NCI-H1092 treated with DMSO at 0.1 percent for 48 hours (cell line): ENCODE measurements at places on chromosomes 13 and 19.

DNA sequence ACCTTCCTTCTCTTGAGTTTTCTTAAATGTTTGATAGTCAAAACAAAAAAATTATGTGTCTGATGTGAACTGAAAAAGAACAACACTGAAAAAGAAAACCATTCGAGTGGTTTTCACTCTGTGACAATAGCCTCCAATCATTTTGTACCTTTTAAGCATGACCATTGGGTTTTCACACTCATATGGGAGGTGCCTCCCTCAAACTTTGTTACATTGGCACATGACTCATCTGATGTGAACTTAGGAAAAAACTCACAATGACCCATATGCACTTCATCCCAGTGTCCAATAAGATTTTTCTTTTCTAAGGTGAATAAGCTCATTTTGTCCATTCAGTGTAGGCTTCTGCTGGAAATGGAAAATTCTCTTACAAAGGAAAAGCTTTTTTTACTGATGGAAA is 66.6 kb upstream of the XPO4 start:
- DNase-seq = no peak

DNA sequence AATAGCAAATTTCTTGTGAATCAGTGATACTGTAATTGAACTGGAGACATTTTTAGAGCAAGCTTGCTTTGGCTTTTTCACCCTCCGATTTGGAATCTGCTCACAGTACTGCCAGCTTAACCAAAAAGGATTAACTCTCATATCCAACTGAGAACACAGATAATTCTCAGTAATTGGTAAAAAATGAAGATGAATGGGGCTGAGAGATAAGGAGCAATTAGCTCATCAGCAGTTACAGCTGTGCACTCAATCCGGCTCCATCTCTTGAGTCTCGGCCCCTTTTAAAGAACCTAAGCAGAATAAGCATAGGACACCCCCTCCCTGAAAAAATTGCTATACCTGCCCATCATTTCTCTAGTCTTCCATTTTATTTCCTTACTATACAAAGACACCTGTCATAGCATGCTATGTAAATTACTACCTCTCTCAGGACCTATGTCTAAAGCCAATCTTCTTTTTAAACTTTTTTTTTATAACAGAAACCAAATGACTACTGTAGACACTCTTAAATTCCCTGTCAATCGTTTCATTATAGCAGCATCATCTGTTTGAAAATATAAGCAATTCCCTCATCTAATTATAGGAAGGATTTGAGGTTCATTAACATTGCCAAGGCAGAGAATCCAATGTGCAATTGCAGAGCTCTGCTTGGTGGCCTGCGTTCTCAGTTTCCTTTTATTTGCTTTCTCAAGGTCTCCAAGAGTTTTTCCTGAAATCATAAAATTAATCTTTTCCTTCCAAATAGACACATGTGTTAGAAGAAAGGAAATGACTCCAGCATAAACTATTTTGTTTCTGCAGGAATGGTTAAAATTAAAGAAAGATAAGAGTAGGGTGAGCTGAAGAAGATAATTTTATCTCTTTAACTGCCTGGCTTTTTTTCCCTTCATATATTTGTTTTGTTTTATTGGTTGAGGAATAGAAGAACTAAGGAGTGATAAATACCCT is 242.1 kb downstream of the DACH1 start:
- DNase-seq = peak; percentile 41

DNA sequence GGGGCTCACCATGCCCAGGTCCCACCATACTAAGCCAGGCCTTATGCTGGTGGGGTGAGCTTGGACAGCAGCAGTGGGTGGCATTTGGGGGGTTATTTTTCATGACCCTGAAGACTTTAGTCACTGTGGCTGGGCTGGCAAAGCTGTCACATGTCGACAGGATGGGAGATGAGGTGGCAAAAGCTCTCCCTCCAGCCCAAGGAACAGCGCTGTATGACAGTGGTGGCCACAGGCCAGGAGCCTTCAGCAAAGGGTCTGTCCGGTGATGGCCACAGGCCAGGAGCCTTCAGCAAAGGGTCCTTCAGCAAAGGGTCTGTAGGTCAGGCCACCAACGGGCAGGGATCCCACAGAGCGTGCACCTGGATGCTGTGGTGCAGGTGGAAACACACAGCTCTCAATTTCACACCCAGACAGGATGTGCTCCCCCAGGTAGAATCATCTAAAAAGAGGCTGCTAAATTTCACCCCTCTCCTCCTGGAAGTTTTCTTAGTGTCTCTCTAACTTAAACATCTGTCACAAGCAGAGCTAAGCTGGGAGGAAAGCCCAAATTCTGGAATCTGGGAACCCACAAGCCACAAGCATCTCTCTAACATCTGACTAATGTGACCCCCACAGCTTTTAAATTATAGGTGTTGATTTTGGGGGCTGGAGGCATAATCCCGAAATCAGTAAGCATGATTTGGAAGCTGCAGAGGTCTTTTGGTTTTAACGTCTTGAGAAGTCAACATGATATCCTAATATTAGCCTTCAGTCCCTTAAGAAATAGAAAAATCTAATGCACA is 23.0 kb downstream of the COL4A1 start:
- DNase-seq = no peak

GRCh38 chr19:18745012-18745735 is 45.9 kb downstream of the COMP start:
- no peak for DNase-seq

GRCh38 chr13:28055357-28055756 is 45.0 kb downstream of the FLT3 start:
- no peak for DNase-seq

DNA sequence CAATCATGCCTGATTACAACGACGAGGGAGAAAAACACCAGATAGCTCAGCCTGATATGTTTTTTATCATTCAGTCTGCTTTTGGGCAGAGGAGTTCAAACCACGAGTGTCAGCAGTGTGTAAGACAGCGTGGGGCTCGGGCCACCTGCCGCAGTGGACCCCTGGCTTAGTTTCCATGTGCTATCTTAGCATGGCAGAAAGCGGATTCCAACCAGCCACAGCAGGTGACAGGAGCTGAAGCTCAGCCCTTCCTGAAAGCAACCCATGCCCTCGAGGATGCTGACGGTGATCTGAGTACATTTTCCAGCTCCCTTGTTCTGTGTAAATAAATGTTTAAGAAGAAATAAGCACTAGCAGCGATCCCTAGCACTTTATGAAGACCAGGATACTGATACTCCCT is 32.2 kb upstream of the MBNL2 start:
- peak; percentile 24 for DNase-seq

GRCh38 chr13:97573011-97573410 is 139.0 kb downstream of the RAP2A start:
- DNase-seq = no peak

DNA sequence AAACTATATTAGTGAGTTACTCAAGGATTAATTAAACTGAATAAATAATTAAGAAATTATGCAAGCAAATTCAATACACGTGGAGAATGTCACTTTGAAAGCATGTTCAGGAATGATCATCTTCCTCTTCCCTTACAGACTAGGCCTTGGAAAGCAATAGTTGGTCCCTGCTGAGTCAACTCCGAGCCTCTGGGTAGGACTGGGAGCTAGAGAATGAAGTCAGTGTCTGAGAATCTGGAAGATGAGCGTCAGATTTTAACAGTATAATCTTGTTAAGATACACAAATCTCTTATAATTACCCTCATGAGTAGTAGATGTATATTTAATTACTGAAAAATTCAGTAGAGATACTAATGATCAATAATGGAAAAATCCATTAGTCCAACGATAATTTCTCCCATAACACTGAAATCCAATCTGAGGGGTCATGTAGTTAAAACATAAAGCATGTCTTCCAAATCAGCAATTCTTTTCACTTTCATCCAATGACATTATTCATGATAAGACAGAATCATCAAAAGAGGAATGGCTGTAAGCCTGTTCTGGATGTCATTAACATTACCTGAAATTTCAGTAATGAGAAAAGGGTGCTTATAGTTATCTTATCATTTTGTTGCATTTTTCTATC is 423.0 kb downstream of the DCT start:
- no peak for DNase-seq

GRCh38 chr13:80033286-80033685 is 307.6 kb downstream of the SPRY2 start:
- no peak for DNase-seq

DNA sequence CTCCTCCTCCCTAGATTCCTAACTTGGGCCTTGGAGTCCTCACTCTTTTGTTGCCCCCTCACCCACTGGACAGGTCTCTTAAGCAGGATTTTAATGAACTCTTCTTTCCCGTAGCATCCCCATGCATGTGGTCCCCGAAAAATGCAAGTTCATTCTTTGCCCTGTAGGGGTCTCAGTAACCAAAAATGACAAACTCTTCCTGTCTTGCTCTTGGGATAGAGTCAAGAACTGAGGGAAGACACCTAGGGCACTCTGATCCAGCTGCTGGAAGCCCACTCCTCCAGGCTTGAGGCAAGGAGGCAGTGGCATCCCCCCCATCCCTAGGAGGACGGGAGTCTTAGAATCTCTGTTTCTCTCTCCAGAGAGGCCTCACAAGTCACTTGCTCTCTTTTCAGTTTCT is 987.0 kb downstream of the DIAPH3 start:
- no peak for DNase-seq

DNA sequence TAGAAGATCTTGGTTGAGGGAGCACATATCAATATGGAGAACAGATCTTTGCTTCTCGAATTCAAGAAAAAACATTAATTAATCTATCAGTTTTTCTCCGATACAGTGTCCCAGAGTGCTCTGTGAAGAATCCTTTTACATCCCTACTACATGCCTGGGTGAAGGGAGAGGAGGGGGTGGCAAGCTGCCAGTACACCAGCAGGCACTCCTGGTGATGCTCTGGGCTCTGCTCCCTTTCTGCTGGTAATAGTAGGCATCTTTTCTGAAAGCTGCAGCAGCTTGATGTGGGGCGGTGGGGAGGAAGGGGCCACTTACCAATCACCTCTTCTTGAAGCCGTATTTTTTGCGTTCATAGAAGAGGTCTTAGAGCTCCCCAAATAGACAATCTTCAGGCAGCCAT is 30.7 kb downstream of the PBX4 start:
- DNase-seq = no peak

- peak; percentile 86 for DNase-seq
These were observed 140.4 kb downstream of the TEX29 start for GRCh38 chr13:111460548-111461444.

DNA sequence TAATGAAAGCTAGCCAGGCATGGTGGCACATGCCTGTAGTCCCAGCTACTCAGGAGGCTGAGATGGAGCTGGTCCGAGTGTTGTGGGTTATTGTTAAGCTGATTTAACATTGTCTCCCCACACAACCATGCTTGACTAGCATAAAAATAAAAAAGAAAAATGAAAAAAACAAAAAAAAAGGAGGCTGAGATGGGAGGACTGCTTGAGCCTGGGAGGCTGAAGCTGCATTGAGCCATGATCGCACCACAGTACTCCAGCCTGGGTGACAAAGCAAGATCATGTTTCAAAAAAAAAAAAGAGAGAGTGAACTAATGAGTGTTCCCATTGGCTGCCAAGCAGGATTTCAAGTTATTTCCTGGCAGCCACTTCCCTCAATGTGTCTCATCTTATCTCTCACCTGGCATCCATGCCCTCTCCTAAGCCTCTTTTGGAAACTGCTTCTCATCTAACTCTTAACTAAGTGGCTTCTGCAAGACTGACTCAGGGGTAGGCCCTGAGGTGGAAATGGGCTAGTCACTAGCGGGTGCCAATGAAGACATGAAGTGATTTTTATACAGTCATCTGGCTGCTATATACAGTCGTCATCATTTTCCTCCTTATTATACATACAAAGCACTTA is 4.9 kb downstream of the THAP8 start:
- DNase-seq = no peak
